ENCODE measurements at places on chromosomes 4 and X.

DNA sequence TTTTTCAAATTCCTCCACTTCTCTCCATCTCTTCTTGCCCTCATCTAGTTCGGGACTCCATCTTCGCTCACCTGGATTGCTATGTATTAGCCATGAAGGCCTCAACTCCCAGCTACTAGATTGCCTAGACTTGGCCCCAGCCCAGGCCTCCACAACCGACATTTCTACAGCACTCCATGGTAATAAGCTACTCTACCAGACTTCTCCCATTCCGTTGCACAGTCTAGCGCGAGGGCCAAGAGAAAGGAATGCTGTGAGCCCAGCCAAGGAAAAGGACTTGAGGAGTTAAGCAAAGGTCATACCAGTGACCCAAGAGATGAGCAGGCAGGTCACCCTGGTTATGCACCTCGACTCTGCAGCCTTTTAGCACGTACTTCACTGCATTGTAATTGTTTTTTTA is 75.6 kb downstream of the SOWAHB start:
- DNase-seq: no peak

- no peak for DNase-seq
Observed at GRCh38 chr4:166481055-166481454, 608.0 kb downstream of the TLL1 start.

DNA sequence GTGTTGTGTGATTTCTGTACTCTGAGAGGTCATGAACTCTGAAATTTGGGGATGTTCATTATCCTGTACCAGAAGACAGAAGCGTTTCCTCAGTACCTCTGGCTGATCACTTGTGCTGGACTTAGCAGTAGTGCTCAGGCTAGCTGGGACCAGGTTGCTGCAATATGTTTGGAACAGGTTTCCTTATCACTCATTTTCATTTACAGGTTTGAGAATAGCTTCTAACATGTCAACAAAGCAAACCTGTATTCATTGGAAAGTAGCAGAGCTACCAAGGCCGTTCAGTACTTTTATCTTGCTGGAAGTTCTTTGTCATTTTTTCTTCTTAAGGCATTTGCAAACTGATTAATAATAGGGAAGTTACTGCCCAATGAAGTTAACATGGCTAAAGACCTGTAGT is 242.9 kb upstream of the ANKRD50 start:
- no peak for DNase-seq

GRCh38 chr4:57103051-57103450 is 7.1 kb downstream of the IGFBP7 start:
- DNase-seq: no peak

DNA sequence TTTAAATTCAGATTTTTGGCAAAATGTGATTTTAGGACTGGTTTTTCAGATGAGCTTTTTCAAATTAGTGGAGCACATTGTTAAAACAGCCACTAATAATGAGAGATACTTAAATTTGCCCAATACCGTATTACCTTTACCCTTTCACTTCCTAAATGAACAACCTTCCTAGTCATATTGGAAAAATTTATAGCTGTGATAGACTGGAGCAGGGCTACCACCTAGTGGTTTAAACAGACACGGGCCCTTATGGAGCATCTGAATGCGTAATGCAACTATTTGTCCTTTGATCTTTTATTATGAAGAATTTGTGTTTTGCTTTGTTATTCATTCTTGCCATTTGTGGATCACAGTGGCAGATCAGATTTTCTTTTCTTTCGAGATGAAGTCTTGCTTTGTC is 72.7 kb downstream of the KDM6A start:
- peak; percentile 37 for DNase-seq

Measured in activated CD4-positive, alpha-beta T cell treated with anti-CD3 and anti-CD28 coated beads for 36 hours (primary cell).